ENCODE measurements at places on chromosomes 1 and 21. TPM values are rescaled to one million over a fixed set of nuclear protein-coding genes. Genes with fewer than 3 reads are reported as not detected.
A peak's percentile ranks its signal among the peaks of the same experiment; 100 is the strongest.

GRCh38 chr21:43270800-43271301, 102.0 kb downstream of the CRYAA start:
- H3K4me3 ChIP-seq, result no peak overlapping the region
- no peaks in the 10 kb centered on the region for H3K36me3 ChIP-seq
- no peaks in the 10 kb centered on the region for H3K4me1 ChIP-seq
- H3K27ac ChIP-seq, result no peak overlapping the region
- no peaks in the 10 kb centered on the region for H3K27me3 ChIP-seq

DNA sequence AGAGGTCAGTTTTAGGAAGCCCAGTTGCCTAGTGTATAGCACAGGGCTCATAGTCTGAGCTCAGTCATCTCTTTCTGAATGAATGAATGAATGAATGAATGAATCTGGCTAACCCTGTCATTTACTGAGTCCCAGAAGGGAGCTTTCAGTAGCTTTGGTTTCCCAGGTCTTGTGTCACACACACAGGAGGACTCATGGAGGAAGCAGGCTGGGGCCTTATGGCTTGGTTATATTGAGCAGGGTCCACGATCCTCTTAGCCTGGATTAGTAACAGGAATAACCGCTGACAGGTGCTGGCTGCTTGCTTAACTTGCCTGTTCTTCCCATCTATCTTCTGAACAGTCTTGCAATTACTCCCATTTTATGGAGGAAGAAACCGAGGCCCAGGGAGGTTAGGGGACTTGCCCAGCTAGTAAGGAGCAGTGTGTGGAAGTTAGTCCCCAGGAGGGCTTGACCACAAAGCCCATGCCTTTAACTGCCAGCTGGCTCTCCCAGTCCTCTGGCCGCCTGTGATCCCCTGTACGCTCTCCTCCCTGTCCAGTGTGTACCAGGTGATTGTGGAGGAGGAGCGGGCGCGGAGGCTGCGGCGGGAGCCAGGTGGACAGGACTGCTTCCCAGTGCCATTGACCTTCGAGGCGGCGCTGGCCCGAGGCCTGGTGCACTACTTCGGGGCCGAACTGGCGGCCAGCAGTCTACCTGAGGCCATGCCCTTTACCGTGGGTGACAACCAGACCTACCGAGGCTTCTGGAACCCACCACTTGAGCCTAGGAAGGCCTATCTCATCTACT, 46.0 kb downstream of the PTPRU start:
- no peak for DNase-seq
- H3K4me3 ChIP-seq, result no peak overlapping the region
- H3K4me1 ChIP-seq, result peaks cover 13% of the 10 kb centered on the region
- no peaks in the 10 kb centered on the region for H3K27me3 ChIP-seq
- H3K36me3 ChIP-seq, result no peaks in the 10 kb centered on the region

GRCh38 chr1:151235235-151235634, 19.3 kb upstream of the PSMD4 start:
- no peaks in the 10 kb centered on the region for H3K27me3 ChIP-seq
- peaks cover 83% of the 10 kb centered on the region for H3K36me3 ChIP-seq
- no peak overlapping the region for H3K27ac ChIP-seq
- no peak overlapping the region for H3K4me3 ChIP-seq
- no peak for DNase-seq

- no peak overlapping the region for H3K27ac ChIP-seq
- peak; percentile 49 for DNase-seq
- H3K27me3 ChIP-seq, result peaks cover 85% of the 10 kb centered on the region
- H3K4me3 ChIP-seq, result no peak overlapping the region
Measured at GRCh38 chr1:90707363-90707710, 9.8 kb downstream of the BARHL2 start.

GRCh38 chr1:194252199-194252598, 1065.8 kb upstream of the B3GALT2 start:
- H3K27me3 ChIP-seq, result no peaks in the 10 kb centered on the region
- no peaks in the 10 kb centered on the region for H3K4me1 ChIP-seq
- H3K27ac ChIP-seq, result no peak overlapping the region
- H3K36me3 ChIP-seq, result no peaks in the 10 kb centered on the region
- DNase-seq, result no peak

GRCh38 chr1:39406533-39407450, 84.6 kb upstream of the BMP8A start:
- H3K27ac ChIP-seq, result no peak overlapping the region
- peaks cover 33% of the 10 kb centered on the region for H3K4me1 ChIP-seq
- DNase-seq, result no peak
- no peaks in the 10 kb centered on the region for H3K36me3 ChIP-seq
- H3K4me3 ChIP-seq, result no peak overlapping the region

Gene AMY1B
- total RNA-seq, result not detected

- DNase-seq, result no peak
- H3K36me3 ChIP-seq, result peaks cover 21% of the 10 kb centered on the region
- peaks cover 21% of the 10 kb centered on the region for H3K4me1 ChIP-seq
- peak overlapping the region; percentile 95 for H3K4me3 ChIP-seq
Measured at GRCh38 chr1:10399444-10399941, 629 bp downstream of the PGD start.

Gene FLVCR1
- total RNA-seq, result 15.4 TPM

Gene IGSF9
- total RNA-seq, result 19.9 TPM

Gene NFYC
- 49.4 TPM for total RNA-seq

DNA sequence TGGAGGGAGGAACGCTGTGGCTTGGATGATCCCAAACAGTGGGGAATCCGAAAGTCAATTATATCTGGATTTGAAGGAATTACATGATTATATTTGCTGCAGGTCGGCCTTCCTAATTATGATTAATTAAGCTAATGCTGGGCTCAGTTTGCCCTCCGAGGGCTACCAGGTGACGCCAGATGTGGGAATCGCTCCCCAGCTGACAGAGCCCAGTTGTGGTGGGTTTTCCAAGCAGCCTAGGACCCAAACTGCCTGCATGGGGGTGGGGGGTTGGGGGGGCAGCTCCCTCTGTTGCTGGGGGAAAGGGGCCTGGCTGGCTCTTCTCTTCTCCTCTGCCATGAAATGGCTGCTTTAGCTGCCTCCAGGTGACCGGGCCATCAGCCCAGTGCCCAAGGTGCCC, 147.6 kb upstream of the C1orf174 start:
- H3K4me3 ChIP-seq, result no peak overlapping the region
- H3K4me1 ChIP-seq, result no peaks in the 10 kb centered on the region
- peaks cover 75% of the 10 kb centered on the region for H3K27me3 ChIP-seq
- DNase-seq, result no peak
- H3K36me3 ChIP-seq, result no peaks in the 10 kb centered on the region

- H3K4me3 ChIP-seq, result no peak overlapping the region
- peaks cover 68% of the 10 kb centered on the region for H3K36me3 ChIP-seq
- H3K27me3 ChIP-seq, result no peaks in the 10 kb centered on the region
Measured at GRCh38 chr1:225413708-225414375, 14.0 kb downstream of the LBR start.

Gene TOMM40L
- 26.1 TPM for total RNA-seq

DNA sequence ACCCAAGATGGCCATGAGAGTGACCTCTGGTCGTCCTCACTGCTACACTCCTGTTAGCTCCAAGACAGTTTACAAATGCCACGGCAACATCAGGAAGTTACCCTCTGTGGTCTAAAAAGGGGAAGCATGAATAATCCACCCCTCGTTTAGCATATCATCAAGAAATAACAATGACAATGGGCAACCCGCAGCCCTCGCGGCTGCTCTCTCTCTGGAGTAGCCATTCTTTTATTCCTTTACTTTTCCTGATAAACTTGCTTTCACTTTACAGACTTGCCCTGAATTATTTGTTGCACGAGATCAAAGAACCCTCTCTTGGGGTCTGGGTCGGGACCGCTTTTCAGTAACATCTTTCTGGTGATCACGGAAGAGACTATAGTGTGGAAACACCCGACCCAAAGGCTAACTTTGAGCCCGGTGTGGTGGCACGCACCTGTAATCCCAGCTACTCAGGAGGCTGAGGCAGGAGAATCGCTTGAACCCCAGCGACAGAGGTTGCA, 19.8 kb upstream of the COX20 start:
- no peaks in the 10 kb centered on the region for H3K27me3 ChIP-seq
- H3K36me3 ChIP-seq, result no peaks in the 10 kb centered on the region
- peaks cover 9% of the 10 kb centered on the region for H3K4me1 ChIP-seq
- H3K4me3 ChIP-seq, result no peak overlapping the region
- H3K27ac ChIP-seq, result no peak overlapping the region

Gene OR2T33
- total RNA-seq, result 0.18 TPM

DNA sequence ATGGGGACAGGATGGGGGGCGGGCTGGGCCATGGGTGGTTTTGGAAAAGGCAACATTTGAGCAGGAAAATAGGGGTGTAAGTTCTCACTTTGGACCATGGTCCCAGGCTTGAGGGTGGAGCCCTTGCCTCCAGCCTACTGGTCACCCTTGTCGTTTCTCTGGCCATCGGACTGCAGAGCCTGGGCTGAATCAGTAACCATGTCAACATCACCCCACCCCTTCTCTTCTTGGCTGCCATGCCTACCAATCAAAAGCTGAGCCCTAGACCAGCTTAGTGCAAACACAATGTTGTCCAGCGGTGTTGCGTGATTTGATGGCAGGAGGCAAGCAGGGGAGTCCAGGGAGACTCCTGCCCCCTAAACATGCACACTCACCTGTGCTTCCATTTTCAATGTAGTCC, 231.0 kb upstream of the KAZN start:
- H3K4me3 ChIP-seq, result no peak overlapping the region
- DNase-seq, result no peak
- H3K4me1 ChIP-seq, result peaks cover 29% of the 10 kb centered on the region
- no peak overlapping the region for H3K27ac ChIP-seq
- no peaks in the 10 kb centered on the region for H3K36me3 ChIP-seq
- no peaks in the 10 kb centered on the region for H3K27me3 ChIP-seq

Gene PLEKHA6
- 53.8 TPM for total RNA-seq

GRCh38 chr1:23497777-23498439, 13.9 kb upstream of the ASAP3 start:
- no peak for DNase-seq
- no peak overlapping the region for H3K27ac ChIP-seq
- no peaks in the 10 kb centered on the region for H3K4me1 ChIP-seq
- H3K4me3 ChIP-seq, result no peak overlapping the region

DNA sequence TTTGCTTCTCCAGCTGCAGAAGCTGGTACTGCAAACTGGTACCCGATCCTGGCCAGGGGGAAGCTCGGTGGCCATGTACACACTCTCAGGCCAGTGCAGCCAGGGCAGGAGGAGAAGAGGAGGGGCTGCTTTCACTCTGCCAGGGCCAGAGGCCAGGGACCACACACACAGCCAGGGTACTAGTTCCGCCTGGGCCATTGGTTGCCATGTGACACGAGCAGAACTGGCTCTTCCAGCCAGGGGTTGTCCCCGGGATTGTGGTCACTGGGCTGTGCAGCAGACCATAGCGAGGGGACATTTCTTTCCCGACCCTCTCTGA, 3.7 kb upstream of the SHISAL2A start:
- 0 out of 2 replicates have a peak, but pooled peaks cover 16% of the 10 kb centered on the region for H3K27me3 ChIP-seq
- H3K27ac ChIP-seq, result no peak overlapping the region
- no peak for DNase-seq
- no peaks in the 10 kb centered on the region for H3K4me1 ChIP-seq

Gene CELA3A
- total RNA-seq, result not detected

DNA sequence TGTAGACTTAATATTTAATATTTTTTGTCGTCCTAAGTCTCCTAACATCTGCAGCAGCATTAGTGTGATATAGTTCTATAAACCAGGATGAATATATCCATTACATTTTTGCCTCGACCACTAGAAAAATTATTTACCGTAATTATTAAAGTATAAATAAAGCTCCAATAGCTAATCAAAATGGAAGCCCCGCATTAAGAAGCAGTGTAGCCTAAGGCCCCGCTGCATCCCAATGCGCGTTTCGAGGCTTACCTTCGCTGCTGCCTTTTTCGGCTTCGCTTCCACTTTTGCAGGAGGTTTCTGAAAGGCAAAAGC, 891 bp downstream of the HMGN1 start:
- H3K4me1 ChIP-seq, result peaks cover 25% of the 10 kb centered on the region
- no peaks in the 10 kb centered on the region for H3K27me3 ChIP-seq
- peaks cover 44% of the 10 kb centered on the region for H3K36me3 ChIP-seq
- peak overlapping the region; percentile 40 for H3K27ac ChIP-seq
- H3K4me3 ChIP-seq, result peak overlapping the region; percentile 99
- no peak for DNase-seq

GRCh38 chr1:232404981-232405731, 224.8 kb downstream of the SIPA1L2 start:
- no peak overlapping the region for H3K4me3 ChIP-seq
- H3K27ac ChIP-seq, result no peak overlapping the region
- DNase-seq, result no peak
- peaks cover 6% of the 10 kb centered on the region for H3K36me3 ChIP-seq
- H3K27me3 ChIP-seq, result no peaks in the 10 kb centered on the region

Gene CYP4B1
- total RNA-seq, result not detected

GRCh38 chr1:248825573-248825908, 174 bp downstream of the SH3BP5L start:
- peaks cover 62% of the 10 kb centered on the region for H3K4me1 ChIP-seq
- H3K4me3 ChIP-seq, result peak overlapping the region; percentile 73
- H3K36me3 ChIP-seq, result peaks cover 15% of the 10 kb centered on the region
- H3K27me3 ChIP-seq, result no peaks in the 10 kb centered on the region
- no peak for DNase-seq
- peak overlapping the region; percentile 85 for H3K27ac ChIP-seq

DNA sequence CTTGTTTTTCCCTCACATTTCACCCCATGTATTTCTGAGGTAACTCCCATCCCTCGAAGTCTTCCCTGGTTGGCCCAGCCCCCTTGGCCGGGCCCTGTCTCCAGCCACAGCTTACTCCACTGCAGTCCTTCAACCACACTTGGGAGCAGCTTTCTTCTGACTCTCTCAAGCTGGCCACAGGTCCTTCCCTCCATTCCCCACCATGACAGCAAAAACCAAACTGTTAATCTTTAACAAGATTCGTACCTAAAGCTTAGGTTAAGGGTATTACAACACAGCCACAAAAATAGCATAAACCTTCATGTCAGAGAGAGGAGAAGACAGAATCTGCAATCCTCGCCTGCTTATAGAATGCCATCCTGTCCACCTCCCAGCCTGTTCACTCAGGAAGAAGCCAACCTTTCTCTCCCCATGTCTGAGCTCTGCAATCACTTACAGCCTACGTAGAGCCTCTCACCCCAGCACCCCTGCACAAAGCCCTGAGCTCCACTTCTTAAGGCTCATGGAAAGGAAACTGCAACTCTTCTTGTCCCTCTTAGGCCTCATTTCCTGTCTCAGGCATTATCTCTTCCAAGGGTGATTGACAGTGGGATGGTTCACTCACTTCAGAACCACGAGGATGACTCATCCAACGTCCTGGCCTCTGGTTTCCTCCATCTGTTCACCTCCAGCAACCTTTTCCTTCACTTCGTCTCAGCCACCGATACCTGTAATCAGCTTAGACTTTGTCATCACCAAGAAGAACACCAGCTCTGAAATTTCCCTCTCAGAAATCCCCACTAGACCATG, 72.8 kb downstream of the CD2 start:
- H3K27ac ChIP-seq, result no peak overlapping the region
- H3K4me3 ChIP-seq, result no peak overlapping the region
- no peaks in the 10 kb centered on the region for H3K36me3 ChIP-seq
- peaks cover 8% of the 10 kb centered on the region for H3K4me1 ChIP-seq

- DNase-seq, result no peak
- H3K27me3 ChIP-seq, result no peaks in the 10 kb centered on the region
- no peaks in the 10 kb centered on the region for H3K36me3 ChIP-seq
Measured at GRCh38 chr1:178690496-178690895, 34.5 kb upstream of the RALGPS2 start.

Gene TLR5
- 1.2 TPM for total RNA-seq

- peak overlapping the region; percentile 52 for H3K27ac ChIP-seq
- no peaks in the 10 kb centered on the region for H3K36me3 ChIP-seq
- peak; percentile 93 for DNase-seq
- H3K27me3 ChIP-seq, result no peaks in the 10 kb centered on the region
Measured at GRCh38 chr1:226784081-226785049, 45.3 kb upstream of the ITPKB start.

All from PC-3 (cell line).